Effector memory CD4-positive, alpha-beta T cell (primary cell): ENCODE measurements at places on chromosomes 4 and X.

GRCh38 chr4:107166181-107166580 lies 130.1 kb upstream of the DKK2 start:
- DNase-seq, result no peak

DNA sequence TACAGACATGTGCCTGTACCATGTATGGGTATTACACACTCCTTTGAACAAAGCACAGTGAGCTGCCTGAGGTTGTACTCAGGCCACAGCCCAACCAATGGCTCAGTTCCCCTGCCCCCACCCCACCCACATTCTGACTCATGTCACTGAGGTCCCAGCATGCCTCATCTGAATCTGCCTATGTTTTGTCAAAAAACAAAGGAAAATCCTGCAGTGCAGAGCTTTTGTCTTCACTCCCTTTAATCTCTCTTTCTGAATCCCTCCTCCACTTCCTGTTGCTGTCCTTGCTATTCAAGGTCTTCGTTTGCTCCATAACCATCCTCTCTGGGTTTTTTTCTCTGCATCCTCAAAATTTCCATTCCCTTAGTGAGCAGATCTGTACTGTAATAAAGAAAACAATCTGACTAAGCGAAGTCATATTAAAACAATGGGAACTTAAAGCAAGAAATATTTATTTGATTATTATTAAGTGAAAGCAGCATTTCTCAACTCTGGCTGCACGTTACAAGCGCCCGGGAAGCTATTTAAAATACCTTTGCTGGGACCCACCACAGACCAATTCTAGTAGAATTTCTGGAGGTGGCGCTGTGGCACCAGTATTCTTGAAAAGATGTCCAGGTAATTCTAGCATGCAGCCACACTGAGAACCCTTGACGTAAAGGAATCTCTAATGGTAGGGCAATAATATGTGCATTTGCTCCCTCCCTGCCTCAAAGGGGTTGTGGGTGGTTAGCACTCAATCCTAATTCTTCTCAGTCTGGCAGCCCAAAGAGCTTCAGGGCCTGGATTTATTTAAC lies 8.7 kb downstream of the GUCY2F start:
- no peak for DNase-seq

GRCh38 chr4:156223985-156224384 lies 270.3 kb upstream of the CTSO start:
- no peak for DNase-seq

DNA sequence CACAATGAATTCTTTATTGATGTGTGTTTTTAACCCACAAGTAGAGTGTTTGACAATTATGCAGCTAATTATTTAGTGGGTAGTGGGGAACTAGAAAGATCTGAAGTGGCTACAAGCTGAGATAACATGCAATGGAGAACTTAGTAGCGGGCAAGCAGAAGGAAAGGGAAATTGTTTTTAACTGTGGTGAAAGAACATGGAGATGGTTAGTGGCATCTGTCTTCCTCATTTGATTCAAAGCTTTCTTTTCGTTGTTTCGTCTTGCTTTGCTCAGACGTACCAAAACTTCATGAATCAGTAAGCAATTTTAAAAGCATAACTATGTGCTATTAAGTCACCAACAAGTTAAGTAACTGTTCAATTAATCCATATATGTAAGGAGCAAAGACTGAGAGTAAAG lies 169.9 kb downstream of the BANK1 start:
- DNase-seq, result no peak

GRCh38 chr4:163217505-163217904 lies 50.8 kb upstream of the NAF1 start:
- DNase-seq, result no peak

DNA sequence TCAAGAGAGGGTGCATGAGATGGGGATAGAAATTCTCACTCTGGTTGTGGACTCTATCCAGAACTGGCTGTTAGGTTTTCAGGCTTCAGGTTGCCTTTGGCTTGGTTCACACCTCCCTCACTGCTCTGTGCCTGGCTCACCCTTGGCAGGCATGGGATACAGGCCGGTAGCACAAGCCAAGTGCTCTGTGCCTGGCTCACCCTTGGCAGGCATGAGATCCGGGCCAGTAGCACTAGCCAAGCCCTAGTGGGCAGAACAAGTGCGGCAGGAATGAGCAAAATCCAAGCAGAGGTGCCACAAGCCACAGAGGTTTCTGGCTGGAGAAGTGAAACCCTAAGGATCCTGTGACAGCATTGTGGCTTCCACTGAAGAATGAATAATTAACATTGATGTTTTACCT lies 1642.3 kb downstream of the C4orf33 start:
- DNase-seq, result no peak

DNA sequence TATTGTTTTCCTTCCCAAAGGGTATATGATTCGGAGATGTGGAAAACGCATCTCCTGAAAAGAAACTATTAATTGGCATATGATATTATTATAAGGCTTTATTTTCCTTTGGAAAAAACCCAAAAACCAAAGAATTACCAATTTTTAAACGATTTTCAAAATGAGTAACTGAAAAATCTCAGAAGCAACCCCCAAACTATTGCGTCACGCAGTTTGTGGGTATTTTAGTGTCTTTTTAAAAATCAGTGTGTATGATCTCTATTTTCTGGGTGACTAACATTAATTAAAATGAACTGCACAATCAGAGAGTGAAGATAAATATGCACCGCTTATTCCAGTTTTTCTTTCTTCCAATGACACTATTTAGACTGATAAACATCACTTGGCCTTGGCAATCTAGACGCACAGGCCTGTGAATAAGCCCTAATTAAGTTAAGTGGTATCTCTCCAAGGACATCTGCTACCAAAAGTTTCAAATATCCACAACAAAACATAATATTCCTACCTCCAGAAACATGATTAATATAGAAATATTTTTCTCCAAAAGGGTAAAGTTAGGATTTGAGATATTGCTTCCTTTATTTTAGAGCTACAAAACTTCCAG lies 511.5 kb upstream of the FAM241A start:
- DNase-seq, result no peak

DNA sequence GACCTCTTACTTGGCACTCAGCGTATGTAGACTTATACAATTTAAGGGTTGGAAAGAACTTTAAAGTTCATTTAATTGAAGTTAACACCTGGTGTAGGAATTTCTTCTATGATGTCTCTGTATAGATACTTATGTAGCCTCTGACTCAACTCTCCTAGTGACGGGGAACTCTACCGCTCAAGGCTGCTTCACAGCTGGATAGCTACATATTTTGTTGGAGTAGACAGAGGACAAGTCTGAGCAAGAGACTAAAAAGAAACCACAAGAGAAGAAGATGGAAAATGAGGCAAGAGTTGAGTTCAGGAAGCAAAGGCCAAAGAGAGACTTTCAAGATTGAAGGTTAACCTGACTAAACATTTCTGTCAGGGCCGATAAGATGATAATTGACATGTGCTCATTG lies 52.6 kb downstream of the GPR50 start:
- DNase-seq, result no peak

GRCh38 chr4:87843936-87844335 lies 11.2 kb downstream of the MEPE start:
- DNase-seq, result no peak

DNA sequence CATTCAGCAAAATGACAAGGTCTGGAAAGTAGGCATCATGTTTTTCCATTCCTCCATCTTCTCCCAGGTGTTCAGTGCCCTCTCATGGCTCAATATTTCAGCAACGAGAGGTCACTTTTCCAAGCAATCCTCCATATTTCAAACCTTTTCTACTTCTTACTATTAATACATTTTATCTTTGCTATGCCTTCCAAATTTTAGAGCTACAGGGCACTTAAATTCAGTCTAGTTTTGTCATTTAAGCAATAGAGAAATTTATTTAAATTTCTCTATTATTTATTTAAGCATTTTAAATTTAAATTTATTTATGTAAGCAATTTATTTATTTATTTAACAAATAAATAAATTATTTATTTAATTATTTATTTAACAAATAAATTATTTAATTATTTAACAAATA lies 305.1 kb upstream of the ANXA10 start:
- no peak for DNase-seq

- DNase-seq, result no peak
These were observed 11.3 kb downstream of the PNCK start for GRCh38 chrX:153662266-153662665.

DNA sequence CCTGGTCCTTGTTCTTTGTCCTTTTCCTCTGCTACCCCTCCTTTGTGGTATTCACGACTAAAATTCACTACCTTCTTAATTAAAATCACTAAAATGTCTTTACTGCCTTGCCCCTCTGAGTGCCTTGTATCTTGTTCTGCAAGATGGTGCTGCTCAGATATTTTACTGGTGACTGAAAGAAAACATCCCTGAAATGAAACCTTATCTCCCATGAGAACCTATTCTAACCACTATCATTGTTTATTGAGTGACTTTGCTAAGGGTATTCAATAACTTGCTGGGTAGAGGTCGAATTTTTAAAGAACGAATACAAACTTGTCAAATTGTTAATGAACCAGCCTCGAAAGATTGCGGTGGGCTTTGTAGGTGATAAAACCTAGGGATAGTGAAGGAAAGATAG lies 52.8 kb downstream of the SPRY1 start:
- no peak for DNase-seq

DNA sequence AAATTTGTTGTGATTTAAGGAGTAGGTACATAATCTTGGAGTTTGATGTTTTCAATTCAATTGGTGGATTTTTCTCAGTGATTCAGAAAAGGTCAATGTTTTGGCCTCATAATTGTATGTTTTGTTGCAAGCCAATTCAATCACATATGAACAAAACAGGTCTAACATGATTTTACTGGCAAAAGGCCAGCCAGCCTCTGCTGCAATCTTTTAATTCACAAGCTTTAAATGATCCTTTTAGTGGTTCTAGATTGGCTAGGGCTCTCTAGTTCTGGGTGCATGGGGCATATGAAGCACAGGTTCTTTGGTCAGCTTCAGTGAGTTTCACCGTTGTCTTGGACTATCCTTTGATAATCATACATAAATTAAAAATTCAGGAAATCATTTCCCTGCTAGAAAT lies 19.2 kb upstream of the SLC6A14 start:
- no peak for DNase-seq

DNA sequence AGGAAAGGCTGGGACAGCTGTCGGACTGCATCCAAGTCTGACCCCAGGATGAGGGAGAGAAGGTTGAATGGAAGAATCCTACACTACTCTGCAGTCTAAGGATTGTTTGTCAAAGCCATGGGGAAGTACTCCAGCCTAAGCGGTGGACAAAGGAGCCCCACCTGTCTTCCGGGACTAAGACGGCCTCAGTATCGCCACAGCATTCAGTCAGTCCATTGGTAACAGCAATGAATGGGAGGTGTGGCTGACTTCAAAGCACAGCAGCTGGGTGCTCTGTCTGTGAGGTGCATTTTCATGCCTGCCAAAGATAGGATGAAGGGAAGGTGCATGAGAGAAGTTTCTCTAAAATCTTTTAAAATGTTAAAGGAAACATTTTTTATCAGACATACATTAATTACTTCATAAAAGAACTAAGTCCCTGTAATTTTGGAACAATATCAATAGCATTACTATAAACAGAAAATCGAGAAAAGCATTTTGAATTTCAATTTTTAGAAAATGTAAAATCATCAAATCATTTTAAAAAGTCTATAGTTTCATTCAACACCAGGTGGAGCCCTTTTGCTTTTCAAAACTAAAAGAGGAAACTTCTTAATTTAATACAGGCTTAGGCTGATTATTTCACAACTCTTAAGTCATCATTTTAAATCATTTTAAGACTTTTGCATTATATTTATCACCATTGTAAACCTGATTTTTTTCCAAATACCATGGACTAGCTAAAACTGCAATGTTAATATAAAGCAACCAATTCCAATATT lies 27.6 kb upstream of the INTU start:
- DNase-seq, result no peak

DNA sequence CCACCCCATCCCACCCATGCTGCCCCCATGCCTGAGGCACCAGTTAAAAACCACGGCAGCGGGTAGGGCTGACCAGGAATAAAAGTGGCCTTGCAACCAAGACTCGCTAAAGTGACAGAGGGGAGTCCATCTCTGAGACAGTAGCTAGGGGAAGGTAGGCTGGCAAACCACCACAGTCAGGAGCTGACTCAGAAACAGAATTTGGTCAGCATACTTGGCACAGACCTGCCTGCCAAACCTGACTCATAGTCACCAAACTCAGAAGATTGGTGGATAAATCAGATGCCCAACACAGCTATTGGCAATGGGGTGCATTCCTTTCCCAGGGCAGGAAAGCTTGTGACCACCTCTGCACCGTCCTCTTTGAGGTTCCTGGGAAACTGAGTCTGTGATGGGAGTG lies 193.8 kb downstream of the BCOR start:
- no peak for DNase-seq

DNA sequence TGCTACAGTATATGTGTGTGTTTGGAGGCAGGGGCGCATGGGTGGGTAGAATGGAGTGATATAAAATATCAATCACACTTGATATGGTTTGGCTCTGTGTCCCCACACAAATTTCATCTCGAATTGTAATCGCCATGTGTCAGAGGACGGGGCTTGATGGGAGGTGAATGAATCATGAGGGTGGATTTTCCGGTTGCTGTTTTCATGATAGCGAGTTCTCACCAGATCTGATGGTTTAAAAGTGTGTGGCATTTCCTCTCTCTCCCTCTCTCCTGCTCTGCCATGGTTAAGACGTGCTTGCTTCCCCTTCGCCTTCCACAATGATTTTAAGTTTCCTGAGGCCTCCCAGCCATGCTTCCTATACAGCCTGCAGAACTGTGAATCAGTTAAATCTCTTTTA lies 14.8 kb downstream of the SOWAHB start:
- DNase-seq, result no peak

GRCh38 chr4:162506253-162506652 lies 342.5 kb upstream of the FSTL5 start:
- no peak for DNase-seq

DNA sequence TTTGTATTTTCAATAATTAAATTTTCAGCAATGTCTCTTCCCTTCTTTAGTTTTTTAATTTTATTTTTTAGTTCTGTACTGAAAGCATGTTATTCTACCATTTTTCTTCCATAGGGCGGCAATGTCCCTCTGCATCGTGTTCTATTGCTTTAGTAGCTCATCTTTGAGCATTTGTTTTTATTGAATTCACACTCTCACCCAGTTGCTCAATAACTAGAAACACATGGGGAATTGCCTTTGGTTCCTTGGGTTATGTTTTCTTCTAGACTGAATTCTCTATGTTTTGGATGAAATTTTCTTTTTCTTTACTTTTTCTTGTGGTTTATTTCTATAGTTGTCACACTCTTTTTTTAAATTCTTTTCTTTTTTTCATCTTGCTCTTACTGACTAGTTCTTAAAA lies 233.8 kb upstream of the LDB2 start:
- DNase-seq, result no peak

GRCh38 chrX:40087425-40088298 lies 10.1 kb downstream of the BCOR start:
- no peak for DNase-seq

- DNase-seq, result no peak
These were observed 70.1 kb downstream of the NAA11 start for GRCh38 chr4:79255793-79256192.

- no peak for DNase-seq
These were observed 346.6 kb downstream of the FBXO8 start for GRCh38 chr4:173936861-173937260.

- DNase-seq, result no peak
These were observed 1.2 kb downstream of the RAP1GDS1 start for GRCh38 chr4:98262431-98262830.

- DNase-seq, result no peak
These were observed 52.3 kb upstream of the TRPC5OS start for GRCh38 chrX:111823703-111824102.

- DNase-seq, result peak; percentile 65
These were observed 49.9 kb downstream of the ELF4 start for GRCh38 chrX:130060122-130061069.

- no peak for DNase-seq
These were observed 130.2 kb upstream of the KIT start for GRCh38 chr4:54527532-54527931.
